ENCODE measurements at places on chromosomes 4 and X.
A peak's percentile ranks its signal among the peaks of the same experiment; 100 is the strongest.

DNA sequence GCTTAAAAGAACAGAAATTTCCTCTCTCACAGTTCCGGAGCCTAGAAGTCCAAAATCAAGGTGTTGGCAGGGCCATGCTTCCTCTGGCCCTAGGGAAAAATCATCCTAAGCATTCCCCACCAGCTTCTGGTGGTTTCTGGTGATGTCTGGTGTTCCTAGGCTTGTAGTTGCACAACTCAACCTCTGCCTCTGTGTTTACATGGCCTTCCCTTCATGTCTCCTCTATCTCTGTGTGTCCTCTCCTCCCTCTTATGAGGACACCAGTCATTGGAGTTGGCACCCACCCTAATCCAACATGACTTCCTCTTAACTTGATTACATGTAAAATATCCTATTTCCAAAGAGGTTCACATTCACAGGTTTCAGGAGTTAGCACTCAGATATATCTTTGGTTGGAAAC is 15.4 kb downstream of the LRP2BP start:
- no peak for ATAC-seq

DNA sequence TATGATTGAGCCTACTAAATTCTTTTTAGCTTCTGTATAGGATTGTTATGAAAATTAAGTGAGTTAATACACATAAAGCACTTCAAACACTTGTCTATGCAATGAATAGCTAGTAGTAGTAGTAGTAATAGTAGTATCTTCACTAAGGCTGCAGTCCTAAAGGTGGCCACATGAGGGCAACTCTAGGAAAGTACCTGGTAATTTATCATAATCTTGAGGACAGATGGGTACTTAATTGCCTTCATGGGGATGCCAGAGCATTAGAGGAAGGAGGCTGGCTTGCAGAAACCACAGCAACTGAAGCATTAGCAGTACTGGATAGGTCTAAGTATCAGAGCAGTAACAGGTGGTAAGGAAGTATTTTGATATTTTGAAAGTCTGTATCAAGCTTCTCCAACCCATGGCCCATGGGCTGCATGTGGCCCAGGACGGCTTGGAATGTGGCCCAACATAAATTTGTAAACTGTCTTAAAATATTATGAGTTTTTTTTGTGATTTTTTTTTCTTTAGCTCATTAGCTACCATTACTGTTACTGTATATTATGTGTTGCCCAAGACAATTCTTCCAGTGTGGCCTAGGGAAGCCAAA is 17.3 kb downstream of the NIPAL1 start:
- ATAC-seq: peak; percentile 60

DNA sequence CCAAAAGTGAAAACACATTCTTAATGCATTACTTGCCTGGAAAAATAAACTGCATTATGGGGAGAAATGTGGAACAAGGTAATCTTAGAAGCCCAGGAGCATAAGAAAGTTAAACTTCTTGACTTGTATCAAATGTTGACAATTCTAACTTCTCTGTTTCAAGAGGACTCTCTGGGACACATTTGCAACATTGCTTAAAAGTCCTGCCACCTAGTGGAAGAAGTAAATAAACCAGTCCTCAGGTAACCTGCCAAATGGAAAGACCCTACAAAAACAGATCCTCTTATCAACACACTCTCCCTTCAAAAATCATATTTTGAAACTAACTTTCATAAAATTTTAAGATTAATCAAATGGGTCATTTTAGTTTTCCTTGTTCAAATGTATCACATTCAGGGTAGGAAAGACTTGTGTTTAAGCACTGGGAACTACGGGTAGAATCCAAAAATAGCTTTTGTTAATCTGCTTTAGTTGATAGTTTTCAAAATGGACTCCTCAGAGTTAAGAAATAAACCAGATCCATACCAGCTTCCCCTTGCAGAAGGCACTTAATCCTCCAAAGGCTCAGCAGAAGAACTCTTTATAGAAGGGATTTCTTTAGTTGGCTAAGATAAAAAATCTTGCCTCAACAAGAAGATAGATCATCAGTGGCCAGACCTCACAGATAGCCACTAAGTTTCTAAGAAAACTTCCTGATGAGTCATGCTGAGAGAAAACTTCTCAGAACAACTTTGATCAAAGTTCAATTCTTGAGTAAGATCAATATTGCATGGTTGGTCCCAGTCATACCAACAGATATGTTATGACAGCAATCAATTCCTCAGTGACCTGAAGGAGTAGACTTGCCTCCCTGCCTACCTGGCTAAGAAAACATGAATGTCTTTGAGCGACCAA is 141.7 kb downstream of the HHIP start:
- ATAC-seq: no peak

DNA sequence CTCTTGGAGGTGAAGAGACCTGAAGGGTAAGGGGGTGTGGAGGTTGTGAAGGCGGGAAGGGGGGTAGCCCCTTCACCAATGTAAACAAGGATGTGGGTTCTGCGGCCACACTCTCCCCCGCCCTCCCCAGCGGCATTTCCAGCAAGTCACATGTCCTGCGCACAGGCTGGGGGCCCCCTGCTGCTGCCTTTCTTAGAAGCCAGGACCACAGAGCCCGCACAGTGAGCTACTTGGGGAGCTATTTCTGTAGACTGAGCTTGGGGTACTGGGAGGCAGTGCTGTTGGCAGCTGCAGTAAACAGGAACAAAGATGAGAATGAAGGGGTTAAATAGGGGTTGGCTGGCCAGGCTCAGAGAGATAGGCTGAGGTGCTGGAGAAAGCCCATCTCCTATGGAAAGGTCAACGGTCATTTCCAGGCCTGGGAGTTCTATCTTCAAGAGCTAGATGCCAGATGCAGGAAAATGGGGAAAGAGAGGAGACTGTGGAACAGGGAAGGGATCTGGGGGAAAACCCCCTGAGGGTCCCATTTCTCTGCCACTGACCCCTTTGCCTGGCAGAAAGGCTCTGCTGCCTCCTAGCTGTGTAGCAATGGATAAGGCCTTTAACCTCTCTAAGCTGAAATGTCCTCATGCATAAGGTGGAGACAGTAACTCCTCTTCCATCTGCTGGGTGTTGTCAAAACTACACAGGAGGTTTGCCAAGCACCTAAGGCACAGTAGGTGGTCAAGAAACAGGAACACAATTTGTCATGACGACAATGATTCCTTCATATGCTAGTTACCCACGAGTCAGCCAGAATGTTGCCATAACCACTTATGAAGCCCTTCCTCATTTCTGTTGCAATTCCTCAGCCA is 18.5 kb upstream of the PIM2 start:
- no peak for ATAC-seq

- ATAC-seq: no peak
These were observed 803.8 kb upstream of the AMOT start for GRCh38 chrX:113644426-113644825.

- no peak for ATAC-seq
These were observed 32.0 kb upstream of the DCX start for GRCh38 chrX:111443946-111444345.

GRCh38 chr4:5012958-5013357 is 6.3 kb downstream of the CYTL1 start:
- ATAC-seq: no peak

GRCh38 chrX:40104985-40105834 is 7.5 kb upstream of the BCOR start:
- ATAC-seq: peak; percentile 14

DNA sequence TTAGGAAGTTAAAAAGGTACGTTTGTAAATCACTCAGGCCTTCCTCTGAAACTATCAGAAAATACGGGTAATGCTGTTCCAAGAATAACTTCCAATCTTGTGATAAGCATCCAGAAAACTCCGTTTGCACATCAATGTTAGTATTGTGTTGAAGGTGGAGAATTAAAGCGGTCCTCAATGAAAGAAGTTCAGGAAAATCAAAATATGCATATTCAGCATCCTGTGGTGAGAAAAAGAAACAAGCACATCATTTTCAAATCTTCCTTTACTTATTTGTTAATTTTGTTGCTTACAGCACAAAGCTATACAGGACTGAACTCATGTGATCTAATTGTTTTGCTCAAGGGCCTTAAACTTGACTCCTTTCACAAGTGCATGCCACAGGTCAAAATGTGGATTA is 18.5 kb downstream of the DDX60L start:
- no peak for ATAC-seq

DNA sequence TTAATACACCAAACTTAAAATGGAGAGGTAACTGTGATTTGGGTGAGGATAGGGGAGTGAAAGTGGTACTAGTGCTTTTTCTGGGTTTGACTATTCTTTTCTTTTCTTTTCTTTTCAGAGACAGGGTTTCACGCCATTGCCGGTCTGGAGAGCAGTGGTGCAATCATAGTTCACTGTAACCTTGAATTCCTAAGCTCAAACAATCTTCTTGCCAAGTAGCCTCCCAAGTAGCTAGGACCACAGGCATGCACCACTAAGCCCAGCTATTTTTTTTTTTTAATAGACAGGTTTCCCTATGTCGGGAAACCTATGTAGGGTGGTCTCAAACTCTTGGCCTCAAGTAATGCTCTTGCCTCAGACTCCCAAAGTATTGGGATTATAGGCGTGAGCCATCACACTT is 3.0 kb upstream of the ARMCX4 start:
- no peak for ATAC-seq

GRCh38 chrX:111520506-111520905 is 9.1 kb downstream of the SERTM2 start:
- no peak for ATAC-seq

GRCh38 chr4:148786699-148787098 is 344.5 kb upstream of the NR3C2 start:
- ATAC-seq: no peak

- no peak for ATAC-seq
These were observed 26.4 kb upstream of the LRCH2 start for GRCh38 chrX:115260330-115260729.

- ATAC-seq: no peak
These were observed 137.8 kb upstream of the CPEB2 start for GRCh38 chr4:14864365-14865030.

- no peak for ATAC-seq
These were observed 6.9 kb downstream of the CXCL3 start for GRCh38 chr4:74031576-74031975.

GRCh38 chr4:17924189-17924588 is 97.4 kb downstream of the LCORL start:
- no peak for ATAC-seq

DNA sequence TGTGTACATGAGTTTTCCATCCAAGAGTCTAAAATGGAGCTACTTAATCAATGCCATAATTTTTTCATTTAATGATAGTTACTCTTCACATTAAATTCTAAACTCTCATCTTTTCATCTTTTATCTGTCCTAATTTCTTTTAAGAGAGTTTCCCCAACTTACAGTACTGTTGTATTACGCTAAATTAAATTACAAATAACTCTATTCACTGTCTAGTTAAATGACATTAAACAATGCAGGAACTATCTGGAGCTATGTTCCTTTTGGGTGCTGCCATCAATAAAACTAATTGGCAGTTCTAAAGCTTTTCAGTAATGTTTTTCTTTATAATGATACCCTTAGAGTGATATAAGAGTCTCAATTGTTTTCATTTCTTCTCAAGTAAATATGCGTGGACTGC is 227.6 kb downstream of the ANKRD50 start:
- ATAC-seq: no peak

DNA sequence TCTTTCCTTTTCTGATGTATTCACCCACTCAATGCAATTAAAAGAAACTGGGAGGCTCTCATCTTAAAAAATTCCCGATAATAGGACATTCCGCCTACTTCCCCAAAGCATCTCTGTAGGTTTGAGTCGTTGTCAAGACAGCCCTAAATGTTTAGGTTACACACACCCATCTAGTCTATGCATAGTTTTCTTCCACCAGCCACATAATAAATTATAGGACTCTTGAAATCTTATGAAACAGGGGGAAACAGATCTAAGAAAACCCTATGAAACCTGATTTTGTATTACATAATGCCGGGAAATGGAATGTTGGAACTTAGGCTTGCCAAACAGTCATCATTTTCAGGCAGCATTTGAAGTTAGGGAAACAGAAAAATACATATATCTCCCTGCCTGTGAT is 150.0 kb downstream of the PRKX start:
- no peak for ATAC-seq

- ATAC-seq: no peak
These were observed 263.4 kb upstream of the PITX2 start for GRCh38 chr4:110886270-110886669.

GRCh38 chrX:125436855-125437254 is 117.2 kb downstream of the TEX13C start:
- no peak for ATAC-seq

DNA sequence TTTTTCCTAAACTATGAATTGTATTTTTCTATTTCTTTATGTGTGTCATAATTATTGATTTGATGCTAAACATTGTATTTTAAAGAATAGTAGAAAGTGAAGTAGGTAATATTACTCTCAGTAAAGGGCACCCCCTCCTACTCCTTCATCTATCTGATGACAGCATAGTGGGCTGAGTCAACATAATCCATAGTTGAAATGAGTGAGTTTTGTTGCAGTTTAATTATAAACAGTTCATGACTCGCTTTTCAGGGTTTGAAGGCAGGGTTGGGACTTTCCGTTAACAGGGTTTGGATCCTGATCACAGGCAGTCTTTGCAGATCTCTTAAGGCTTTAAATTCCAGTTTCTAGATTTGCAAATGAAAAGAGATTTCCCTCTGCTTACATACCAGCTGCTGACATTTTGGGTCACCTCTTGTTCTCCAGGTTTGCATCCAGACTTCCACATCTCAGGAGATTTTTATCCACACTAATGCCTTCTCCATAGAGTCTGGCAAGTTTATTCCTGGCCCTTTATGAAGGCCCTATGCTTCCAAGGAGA is 54.0 kb upstream of the TACR3 start:
- ATAC-seq: no peak

DNA sequence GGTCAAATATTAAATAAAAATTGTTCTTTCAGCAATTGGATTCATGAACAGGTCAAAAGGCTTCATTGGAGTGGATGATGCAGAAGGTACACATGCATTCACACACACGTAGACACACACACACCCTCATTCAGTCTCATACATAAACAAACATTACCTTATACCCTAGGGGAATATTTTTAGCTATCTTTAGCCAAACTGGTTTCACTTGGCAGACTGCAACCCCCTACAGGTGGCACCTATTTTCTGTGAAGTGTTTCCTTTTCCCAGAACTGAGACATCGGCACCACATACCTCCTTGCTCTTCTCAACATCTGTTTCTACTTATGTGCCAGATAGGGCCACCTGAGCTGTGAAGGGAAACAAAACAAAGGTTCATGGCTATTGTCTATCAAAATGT is 18.5 kb upstream of the KDR start:
- ATAC-seq: no peak

GRCh38 chr4:38752372-38752940 is 30.3 kb downstream of the TLR10 start:
- peak; percentile 29 for ATAC-seq

DNA sequence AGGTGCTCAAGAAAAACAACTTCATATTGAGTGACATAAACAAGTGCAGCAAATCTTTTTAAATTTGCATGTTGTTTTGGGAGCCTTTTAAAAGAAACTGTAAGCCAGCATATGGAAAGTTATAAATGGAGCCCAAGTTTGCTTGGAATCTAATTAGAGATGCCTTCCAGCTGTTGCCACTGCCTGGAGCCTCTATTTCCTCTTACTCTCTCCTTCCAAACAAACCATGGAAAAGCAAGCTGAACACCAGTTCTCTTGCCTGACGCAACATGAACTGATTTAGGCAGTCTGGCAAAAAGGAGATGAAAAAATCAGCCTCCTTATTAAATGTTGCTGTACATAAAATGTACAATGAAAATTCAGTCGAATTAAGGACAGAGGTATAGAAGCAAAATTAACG is 21.5 kb downstream of the ARSJ start:
- no peak for ATAC-seq
